ENCODE measurements at places on chromosomes 4 and X.

DNA sequence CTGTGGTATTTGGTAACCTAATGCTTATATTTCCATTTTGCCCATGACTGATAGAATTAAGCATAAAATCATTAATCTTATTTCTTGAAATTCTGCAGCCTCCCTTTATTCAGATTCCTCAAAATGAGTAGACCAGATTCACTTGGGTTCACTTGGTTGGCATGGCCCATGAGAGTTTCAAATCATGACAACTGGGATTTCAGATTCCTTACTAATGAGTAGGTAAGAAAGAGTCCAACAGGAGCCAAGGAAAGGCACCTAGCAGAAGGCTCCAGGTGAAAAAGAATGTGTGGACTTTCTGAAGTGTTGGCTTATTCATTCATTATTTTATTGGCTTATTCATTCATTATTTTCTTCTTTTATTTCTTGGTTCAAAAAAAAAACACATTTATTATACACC lies 27.2 kb upstream of the GATB start:
- no peak for DNase-seq

DNA sequence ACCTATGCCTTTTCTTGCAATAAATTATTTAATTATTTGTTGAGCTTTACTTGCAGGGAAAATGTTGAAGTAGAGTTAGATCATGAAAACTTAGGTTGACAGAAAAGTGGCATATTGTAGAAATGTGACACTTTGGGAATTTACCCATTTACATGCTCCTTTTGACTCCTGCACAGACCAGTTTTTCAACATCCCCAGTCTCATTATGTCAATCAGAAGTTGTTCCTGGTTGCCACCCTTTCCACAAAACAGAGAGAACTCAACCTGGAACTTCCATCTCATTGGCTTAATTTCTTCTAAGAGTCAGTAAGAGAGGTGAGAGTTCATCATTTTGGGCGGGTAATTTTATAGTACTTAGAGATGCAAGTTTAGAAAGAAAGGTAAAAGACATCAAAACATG lies 284.6 kb upstream of the ANKRD50 start:
- no peak for DNase-seq

GRCh38 chr4:109303140-109303496 lies 660 bp upstream of the COL25A1 start:
- DNase-seq: peak; percentile 53

DNA sequence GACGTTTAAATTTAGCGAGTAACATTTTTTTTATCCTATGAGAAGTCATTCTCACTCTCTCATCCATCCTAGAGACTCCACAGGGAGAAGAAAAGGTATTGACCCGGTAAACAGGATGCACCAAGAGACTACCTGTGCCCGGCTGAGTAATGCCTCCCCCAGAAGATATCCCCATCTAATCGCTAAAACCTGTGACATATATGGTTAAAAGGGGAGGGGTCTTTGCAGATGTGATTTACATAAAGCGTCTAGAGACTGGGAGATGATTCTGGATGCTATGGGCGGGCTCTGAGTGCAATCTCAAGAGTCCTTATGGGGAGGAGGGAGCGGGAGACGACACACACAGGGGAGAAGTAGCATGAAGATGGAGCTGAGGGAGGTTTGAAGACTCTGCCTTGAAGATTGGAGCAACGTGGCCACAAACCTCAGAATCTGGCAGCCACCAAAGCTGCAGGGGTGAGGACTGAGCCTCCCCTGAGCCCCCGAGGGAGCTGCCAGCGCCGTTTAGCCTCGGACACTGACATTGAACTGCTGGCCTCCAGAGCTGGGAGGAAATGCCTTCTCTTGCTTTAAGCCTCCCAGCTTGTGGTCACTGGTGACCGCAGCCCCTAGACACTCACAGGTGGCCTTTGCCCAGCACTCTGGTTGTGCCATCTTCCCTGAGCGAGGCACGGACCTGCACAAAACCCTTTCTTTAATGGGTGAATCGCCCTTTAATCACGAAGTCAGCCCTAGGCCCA lies 11.2 kb downstream of the ABLIM2 start:
- no peak for DNase-seq

DNA sequence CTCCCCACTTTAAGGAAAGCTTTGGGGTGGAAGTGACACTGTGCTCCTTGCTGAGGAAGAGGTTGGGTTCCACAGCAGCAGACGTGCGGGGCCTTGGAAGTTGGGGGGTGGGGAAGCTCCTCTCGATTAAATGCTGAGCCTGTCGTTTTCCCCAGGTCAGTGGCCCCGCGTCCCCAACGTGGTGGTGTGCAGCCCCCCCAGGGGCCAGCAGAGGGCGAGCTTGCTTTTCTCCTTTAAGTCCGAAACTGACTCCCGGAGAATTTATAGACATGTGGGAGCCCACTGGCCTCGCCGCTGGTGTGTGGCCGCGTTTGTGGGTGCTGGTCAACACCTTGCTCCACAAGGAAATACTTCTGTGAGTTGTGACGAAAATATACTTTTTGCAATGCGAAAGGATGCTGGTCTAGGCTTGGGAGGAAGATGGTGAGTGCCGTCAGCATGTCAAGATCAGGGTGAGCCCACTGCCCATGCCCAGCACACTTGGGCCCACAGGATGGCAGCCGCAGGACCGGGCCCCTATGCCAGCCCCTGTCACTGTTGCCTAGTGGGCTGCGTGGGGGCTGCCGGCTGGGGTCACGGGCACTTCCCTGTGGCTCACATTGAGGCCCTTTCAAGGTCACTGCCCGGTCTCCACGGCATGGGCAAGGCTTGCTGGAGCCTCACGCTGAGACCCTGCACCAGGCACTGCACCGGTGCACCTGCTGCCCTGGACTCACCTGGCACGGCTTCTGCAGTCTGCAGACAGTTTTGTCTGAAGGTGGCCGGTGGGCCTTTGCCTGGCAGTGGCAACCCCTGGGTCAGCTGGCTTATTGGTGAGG lies 9.4 kb downstream of the UVSSA start:
- peak; percentile 68 for DNase-seq

- no peak for DNase-seq
Measured at GRCh38 chr4:115272185-115272584, 158.8 kb upstream of the NDST4 start.

DNA sequence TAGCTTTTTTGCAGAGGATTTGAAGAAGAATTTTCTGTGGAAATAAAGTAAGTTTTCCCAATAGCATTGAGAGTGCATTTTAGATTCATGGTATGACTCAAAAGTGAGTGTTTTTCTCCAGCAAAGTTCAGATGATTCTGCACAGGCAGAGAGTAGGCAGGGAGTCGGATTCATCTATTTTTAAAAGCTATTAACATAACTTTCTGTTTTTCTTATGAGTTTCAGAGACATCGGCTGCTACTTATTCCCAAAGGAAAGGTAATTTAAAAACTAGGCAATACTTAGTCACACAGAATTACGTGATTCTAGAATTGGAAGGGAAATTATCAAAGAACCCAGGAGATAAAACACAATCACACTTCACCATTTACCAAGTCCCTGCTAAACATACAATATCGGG lies 4.4 kb downstream of the CCDC110 start:
- no peak for DNase-seq

- no peak for DNase-seq
Measured at GRCh38 chrX:13452283-13452682, 117.1 kb upstream of the EGFL6 start.

DNA sequence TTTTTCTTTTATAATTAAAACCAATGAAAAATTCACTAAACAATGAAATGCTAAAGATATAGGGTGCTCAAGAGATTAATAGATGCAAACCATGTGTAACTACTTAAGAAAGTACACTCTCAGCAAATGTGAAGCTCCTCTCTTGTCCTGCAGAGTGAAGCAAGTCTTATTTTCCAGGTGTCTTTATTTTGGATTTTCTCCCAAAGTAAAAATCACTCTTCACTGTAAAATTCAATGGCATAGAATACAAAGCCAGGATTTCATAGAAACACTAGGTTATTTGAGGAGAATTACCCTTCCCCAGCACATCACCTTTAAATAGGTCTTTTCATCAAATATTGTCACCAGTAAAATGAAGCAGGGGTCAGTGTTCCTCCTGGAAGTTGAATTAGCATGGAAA lies 57.0 kb upstream of the GIMD1 start:
- no peak for DNase-seq

- no peak for DNase-seq
Measured at GRCh38 chr4:140212646-140213045, 58.7 kb upstream of the MAML3 start.

GRCh38 chr4:85869181-85869580 lies 394.2 kb downstream of the ARHGAP24 start:
- DNase-seq: no peak

DNA sequence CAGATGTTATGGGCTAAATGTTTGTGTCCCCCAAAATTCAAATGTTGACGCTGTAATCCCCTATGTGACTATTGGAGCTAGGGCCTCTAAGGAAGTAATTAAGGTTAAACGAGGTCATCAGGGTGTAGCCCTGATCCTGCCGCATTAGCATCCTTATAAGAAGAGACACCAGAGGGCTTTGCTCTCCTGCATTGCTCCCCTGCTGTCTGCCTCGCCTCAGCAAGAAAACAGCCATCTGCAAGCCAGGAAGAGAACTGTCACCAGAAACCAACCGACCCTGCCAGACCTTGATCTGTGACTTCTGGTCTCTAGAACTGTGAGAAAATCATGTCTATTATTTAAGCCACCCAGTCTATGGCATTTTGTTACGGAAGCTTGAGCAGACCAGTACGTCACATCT lies 331.9 kb downstream of the DCTD start:
- DNase-seq: no peak

- DNase-seq: peak; percentile 47
Measured at GRCh38 chr4:72505314-72505744, 63.7 kb downstream of the ADAMTS3 start.

GRCh38 chrX:100636321-100636991 lies at the start of gene TSPAN6:
TSPAN6 (minus strand) TSS chrX:100636806; CDS start chrX:100636694, 112 bp downstream.
- DNase-seq: peak; percentile 73

GRCh38 chr4:26192899-26193869 lies 127.6 kb upstream of the RBPJ start:
- DNase-seq: no peak

DNA sequence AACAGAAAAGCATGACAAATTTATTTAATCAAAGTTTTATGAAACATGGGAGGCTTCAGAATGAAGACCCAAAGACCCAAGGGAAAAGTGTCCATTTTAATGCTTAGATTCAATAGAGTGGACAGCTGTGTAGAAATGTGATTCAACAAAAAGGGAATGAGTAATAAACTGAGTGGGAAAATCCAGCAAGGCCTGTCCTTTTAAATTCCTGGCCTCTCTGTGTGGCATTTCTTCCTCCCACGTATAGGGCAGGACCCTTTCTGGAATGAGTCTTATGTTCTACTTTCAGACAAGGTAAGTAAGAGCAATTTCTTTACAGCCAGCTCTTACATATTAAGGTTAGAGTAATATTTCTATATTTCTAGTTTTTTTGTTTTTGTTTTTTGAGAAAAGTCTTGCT lies 14.5 kb downstream of the AASDH start:
- DNase-seq: no peak

GRCh38 chr4:6812766-6813165 lies 30.2 kb downstream of the KIAA0232 start:
- no peak for DNase-seq

- no peak for DNase-seq
Measured at GRCh38 chrX:10054396-10054795, 87.2 kb downstream of the CLDN34 start.

- peak; percentile 56 for DNase-seq
Measured at GRCh38 chr4:57110640-57111511, 691 bp upstream of the IGFBP7 start.

DNA sequence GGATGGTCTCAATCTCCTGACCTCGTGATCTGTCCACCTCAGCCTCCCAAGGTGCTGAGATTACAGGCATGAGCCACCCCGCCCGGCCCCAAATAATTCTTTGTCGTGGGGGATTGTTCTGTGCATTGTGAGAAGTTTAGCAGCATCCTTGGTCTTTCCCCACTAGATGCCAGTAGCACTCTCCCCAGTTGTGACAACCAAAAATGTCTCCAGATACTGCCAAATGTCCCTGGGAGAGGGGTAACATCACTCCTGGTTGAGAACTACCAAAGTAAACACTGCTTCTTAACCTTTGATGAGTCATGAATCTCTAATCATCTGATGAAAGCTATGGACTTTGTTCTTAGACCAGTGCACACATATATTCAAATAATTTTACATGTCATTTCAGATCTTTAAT lies 90.7 kb upstream of the BRS3 start:
- no peak for DNase-seq

DNA sequence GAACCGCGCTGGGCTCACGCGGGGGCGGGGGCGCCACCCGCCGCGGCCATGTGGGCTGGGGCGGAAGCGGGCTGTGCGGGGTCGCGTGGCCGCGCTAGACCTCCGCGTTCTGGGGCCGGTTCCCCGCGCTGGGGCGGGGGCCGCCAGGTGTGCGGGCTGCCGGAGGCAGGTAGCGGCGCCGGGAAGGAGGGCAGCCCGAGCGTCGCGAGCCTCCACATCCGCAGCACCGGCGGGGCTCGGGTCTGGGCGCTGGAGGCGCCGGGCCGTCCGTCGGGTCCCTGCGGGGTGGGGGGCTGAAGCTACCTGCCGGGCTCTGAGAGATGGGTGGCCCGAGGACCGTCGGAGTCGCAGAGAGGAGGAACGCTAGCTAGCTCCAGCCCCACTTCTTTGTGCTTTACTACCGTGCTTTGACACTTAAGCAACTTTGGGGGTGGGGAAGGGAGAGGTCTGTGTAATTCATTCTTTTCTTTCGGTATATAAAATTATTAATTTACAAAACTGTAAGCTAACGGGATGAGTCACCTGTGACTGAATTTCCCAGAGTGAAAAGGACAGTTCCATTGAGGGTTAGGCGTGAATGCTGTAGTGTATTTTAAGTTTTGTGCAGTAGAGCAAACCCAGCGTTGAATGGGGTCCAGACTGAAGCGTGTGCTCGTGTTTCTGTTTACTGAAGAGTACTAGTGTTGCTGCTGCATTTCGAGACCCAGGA lies 689 bp downstream of the METAP1 start:
- DNase-seq: peak; percentile 31

- DNase-seq: no peak
Measured at GRCh38 chr4:129167640-129168260, 71.8 kb downstream of the C4orf33 start.

- no peak for DNase-seq
Measured at GRCh38 chrX:24372021-24372763, 11.8 kb downstream of the SUPT20HL1 start.

- DNase-seq: no peak
Measured at GRCh38 chr4:165094873-165095272, 17.8 kb downstream of the TMEM192 start.

DNA sequence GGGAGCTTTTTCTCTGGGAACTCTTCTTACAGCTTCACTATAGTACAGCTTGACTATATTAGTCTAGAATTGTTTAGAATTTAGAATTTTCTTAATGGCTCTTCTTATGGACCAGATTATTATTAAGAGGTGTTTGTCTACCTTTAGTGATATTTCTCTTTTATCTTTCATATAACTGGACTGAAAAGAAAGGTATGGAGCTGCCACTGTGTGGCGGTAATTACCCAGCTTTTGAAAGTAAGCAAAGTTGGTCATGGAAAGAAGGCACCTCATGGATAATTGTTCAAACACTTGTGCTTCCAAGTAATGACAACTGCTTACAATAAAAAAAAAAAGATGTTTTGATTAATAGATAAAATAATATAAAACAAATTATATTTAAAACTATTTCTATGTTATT lies 1112.5 kb downstream of the TECRL start:
- DNase-seq: no peak

All from suppressor macrophage treated with lipopolysaccharide for 1 hour (primary cell).